Femur (tissue), 1 donor: ENCODE measurements at places on chromosomes 13 and 19.

DNA sequence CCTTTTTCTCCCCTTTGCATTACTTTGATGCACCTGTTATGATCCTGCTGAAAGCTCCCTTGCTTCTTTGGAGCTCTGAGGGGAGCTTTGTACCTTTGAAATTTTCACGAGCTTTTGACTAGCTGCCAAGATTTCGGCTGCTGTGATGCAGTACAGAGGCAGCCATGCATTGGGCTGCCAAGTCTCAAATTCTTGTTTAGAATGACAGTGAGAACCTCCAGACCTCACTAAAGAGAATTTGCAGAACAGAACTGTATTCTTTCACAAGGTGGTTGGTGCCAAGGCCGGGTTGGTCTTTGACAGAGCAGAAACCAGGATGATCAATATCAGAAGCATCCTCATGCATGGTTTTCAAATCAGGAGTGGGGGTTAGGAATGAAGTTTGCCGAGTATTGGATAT lies 414.8 kb downstream of the GPC5 start:
- DNase-seq: no peak

- no peak for DNase-seq
Measured at GRCh38 chr13:110213461-110214074, 93.4 kb downstream of the COL4A1 start.

- DNase-seq: no peak
Measured at GRCh38 chr13:28432816-28433560, 61.9 kb downstream of the FLT1 start.

DNA sequence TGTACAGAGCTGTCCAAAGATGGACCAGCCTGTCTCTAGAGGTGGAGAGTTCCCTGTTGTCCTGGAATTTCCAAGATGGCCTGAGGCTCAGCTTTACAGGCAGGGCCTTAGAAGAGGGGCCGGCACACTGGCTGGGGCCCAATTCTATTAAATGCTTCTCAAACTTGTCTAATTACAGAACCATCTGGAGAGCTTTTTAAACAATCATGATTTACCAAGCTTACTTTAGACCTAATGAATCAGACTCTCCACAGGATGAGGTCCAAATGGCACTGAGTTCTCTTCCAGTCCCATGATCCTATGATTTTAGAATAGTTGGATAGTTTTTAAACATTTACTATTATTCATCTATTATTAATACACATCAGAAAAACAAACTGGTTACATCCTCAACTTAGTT lies 123.5 kb downstream of the DNAJC3 start:
- no peak for DNase-seq
